ENCODE measurements at places on chromosomes 3 and 15.

- DNase-seq = no peak
Measured at GRCh38 chr3:127629467-127630403, 750 bp downstream of the PODXL2 start.

GRCh38 chr3:2921903-2922302, 188.3 kb downstream of the IL5RA start:
- DNase-seq = no peak

DNA sequence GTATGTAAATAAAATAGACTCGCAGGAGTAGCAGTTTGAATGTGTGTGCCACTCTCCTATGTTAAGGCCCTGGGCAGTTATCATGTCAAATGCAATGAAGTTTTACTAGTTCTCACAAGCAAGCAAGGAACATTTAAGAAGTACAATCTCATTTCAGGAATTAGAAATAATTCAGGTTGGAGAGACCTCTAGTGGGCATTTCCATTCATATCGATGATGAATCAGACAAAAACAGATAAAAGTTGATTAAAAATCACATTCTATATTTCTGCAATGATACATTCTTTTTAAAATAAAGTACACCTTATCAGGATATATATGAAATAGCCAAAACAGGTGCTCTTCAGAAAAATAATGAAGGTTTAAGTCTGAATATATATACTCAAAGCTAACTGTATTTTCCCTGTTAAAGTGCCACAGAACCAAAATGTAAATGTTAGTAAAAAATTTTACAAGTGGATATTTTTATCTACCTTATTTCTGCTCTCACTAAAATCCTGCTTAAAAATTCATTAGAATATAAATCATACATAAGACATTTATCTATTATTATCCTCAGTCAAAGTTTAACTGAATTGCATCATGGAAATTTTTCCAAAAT, 492.4 kb upstream of the FRG2C start:
- DNase-seq = no peak

DNA sequence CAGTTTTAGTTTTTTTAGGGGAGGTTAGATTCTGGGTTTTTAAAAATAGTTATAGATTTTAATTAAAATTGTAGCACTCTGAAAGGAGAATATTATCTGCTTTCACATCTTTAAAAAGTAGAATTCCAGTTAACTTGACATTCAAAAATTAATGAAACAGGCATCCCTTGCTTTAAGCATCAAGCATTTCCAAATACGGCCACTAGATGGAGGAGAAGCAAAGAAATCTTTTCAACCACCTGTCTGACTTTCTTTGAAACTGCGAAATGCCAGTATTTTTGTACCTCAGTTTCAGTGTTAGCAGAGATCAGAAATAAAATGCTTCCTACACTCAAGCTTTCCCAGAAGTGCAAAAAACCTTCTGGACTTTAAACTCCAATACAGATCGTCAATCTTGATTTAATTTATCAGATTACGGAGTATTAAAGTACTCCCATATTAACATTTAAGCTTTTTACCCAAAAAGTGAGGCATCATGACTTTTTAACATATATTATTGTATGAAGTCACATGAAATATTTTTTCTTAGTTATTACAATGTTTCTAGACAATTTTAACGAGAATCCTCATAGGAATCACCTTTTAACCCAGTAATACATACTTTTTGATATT, 153.3 kb downstream of the P3H2 start:
- DNase-seq = no peak

- no peak for DNase-seq
Measured at GRCh38 chr3:65642883-65643282, 395.8 kb downstream of the MAGI1 start.

DNA sequence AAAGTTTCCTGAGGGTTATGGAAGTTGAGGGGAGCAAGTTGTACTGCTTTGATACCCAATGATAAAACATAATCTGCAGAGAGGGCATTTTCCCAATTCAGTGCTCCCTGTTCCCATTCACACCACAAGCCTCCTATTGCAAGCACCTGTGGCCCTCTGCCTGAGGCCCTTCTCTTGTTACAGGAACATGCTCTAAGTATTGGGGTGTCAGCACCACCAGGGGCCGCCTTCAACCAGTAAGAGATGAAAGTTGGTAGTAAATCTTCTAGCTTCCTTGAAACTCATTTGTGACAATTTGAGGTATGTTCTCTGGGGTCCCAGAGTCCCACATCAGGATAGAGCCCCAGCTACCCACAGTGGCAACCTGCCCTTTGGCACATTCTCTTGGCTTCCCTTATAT, 265.4 kb upstream of the ARHGEF26 start:
- DNase-seq = no peak

Measured in activated CD4-positive, CD25-positive, alpha-beta regulatory T cell (primary cell).